M059J (cell line): ENCODE measurements at places on chromosomes 6 and 20. TPM values are rescaled to one million over a fixed set of nuclear protein-coding genes. Genes with fewer than 3 reads are reported as not detected.

- no peak for DNase-seq
Observed at GRCh38 chr6:1197309-1197708, 114.6 kb upstream of the FOXQ1 start.

DNA sequence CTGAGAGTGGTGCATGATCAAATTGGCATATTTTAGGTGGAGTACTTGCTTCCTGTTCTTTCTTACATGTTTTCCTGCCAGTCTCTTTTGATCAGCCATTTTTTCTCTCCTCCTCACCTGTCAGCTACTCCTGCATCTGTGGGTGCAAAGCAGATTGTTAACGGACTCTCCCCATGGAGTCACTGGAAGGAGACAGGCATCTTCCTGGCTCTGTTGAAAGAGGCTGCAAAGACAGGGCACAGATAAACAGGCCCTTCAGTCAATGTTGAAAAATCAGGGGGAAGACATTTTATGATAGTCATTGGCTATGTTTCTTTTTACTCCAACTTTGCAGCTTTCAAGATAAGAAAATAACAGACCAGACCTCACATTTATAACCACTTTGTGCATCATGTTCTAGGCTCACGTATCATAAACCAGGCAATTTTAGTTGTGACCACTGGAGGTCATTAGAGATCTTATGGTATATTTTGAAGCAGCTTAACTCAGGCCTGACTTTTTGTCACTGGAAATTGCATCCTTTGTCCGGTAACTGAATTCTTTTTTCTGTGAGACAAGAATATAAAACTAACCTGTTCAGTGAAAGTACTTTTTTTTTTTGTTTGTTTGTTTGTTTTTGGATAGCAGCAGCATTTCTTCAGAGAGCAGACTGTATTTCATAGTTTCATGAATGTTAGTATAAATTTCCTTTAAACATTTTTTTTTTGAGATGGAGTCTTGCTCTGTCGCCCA, 20.1 kb downstream of the ECT2L start:
- peak; percentile 80 for DNase-seq

GRCh38 chr6:38040254-38040653, 220.7 kb downstream of the ZFAND3 start:
- DNase-seq = no peak

GRCh38 chr20:63686094-63686491, 10.4 kb upstream of the TNFRSF6B start:
- no peak for DNase-seq

GRCh38 chr20:47117773-47118172, 223.1 kb downstream of the EYA2 start:
- peak; percentile 73 for DNase-seq

DNA sequence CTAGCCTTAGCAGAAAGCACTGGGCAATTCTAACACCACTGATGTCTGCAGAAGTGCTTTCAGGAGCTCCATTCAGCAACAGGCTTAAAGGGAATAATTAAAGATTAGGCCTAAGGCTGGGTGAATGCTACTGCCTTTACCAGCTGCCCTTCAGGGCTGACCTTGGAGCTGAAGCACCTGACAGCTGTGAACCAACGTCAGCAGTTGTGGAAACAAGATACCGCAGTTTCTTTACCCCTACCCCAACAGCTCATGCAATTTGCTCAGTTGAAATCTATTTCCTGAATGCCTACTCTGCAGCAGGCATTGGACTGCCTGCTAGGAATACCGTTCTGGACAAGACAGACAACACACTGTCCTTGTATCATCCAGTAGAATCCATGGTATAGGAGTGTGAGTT, 51.5 kb upstream of the ADTRP start:
- no peak for DNase-seq

DNA sequence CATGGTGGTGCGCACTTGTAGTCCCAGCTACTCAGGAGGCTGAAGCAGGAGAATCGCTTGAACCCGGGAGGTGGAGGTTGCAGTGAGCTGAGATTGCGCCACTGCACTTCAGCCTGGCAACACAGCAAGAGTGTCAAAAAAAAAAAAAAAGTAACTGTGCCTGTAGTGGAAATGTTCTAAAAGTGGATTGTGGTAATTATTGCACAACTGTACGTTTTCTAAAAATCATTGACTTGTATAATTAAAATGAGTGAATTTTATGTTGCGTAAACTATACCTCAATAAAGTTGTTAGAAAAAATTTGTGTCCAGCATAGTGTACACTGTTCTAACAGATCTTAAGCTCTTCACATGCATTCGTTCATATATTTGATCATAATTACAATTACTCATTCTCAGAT, 5.5 kb downstream of the SEC23B start:
- DNase-seq = no peak

DNA sequence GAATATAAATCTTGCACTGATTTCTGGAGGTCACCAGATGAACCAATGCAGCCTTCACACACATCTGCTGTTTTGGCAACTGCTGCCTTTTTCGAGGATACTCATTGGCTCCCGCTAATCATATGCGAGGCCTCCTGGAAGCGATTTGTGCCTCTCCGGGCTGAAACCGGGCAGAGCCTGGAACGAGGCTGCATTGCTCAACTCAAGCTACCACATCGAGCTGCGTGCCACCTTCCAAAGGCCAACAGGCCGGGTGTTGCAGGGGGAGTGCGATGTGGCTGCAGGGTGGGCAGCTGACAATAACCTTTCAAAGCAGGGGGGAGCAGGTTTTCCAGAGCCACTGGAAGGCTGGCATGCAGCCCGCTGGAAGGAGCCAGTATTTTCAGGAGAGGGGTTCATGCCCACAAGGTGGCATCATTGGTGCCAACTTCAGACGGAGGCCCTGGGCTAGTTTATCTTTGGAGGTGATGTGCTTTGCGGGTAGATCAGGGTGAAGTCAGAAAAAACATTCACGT, 122.6 kb upstream of the IFNGR1 start:
- DNase-seq = peak; percentile 52

DNA sequence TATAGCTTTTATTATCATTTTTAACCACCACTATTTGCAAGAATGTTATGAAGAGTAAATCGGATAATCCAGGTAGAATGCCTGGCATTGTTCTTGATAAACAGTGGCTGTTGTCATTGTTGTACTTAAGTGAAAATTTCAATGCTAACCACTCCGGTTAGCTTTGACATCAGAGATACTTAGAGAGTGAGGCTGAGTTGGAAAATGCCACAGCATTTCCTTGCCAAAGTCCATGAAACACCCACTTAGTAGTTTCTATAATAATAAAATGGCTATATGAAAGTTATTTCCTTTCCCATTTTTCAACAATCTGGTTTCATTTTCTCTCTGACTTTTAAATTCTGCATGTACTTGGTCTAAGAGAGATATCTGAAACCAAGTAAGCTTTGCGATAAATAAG, 132.0 kb downstream of the CDK19 start:
- no peak for DNase-seq

DNA sequence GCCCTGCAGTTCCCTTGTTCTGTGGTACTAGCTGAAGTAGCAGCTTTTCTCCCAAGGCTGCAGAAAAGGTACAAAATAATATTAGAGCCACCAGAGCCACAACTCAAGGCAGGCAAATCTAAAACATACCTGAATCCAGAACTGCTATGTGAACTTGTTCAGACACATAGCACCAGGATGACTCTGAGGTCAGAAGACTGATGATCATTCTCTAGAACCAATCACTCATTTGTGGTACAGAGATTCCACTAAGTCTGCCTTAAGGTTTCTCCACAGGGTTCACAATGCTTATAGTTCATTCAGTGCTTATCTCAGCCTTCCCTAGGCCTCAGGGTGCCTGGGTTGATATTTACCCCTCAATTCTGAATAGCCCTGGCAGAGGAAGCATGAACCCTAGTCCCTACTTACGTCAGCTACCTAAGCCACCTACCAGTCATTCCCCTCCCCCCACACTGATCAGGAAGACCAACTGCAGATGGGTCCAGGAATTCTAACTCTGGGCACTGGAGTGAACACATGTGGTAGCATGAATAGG, 140.9 kb upstream of the MOCS1 start:
- no peak for DNase-seq

GRCh38 chr6:19535351-19535750, 301.8 kb upstream of the ID4 start:
- no peak for DNase-seq

GRCh38 chr20:9276966-9277468, 208.1 kb downstream of the PLCB4 start:
- no peak for DNase-seq

DNA sequence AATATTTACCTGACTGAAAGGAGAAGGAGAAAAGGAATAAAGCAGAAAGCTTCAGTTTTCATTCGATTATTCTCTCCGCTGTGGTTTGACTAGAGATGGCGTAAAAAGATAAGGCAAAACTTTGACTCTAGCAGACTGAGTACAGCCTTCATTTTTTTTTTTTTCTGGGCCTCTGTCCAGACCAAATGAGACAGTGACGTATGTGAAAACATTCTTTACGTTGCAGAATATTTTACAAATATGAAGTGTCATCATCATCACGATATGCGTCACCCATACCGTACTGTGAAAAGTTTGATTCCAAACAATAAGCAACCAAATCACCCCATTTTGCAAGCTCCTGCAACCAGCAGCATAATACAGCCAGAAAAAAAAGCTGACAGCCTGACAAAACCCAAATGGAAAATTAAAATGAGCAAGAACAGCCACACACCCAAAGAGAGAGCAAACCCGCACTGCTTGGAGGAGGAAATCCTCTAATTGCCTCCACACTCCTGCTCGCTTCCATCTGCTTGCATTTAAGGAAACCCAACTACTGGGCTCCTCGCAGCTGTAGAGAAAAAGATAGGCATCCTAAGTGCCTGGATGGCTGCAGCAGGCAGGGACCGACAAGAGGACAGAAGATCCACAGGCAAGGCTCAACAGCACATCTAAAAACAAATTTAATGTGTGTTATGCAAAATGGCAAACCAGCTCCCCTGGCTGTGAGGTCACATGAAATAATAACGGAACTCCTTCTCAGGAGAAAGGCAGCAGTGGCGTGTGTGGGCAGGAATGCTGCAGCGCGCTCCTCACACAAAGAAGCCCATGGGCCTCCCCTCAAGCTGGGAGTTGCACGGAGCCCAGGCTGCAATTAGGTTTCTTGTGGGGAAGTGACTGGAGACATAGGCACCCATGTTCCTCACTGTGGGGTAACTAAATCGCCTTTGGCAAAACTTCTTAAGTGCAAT, 113.1 kb downstream of the FYN start:
- no peak for DNase-seq

DNA sequence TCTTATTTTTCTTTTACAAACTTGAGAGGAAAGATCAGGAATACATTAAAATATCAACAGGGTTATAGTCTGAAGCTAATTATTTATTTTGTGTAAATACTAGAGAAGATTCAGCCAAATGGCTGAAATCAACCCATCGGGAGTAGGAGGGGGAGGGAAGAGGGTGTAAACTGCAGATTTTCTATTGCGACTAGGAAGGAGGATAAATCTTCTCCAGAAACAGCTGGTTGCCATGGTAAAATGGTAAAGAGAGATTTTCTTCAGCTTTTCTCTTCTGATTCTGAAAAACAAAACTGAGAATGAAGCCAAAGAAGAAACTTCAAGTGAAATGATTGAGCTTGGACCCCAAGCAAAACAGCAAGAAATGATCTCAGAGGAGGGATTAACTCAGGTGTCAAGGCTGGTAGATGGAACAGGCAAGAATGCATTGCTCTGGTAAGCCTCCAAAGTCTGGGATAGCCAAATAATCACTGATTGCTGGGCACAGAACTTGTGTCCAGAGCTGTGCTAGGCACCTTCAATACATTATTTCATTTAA, 193.5 kb upstream of the SPTLC3 start:
- DNase-seq = no peak

- DNase-seq = peak; percentile 41
Observed at GRCh38 chr20:25470045-25470444, 62.6 kb downstream of the GINS1 start.

DNA sequence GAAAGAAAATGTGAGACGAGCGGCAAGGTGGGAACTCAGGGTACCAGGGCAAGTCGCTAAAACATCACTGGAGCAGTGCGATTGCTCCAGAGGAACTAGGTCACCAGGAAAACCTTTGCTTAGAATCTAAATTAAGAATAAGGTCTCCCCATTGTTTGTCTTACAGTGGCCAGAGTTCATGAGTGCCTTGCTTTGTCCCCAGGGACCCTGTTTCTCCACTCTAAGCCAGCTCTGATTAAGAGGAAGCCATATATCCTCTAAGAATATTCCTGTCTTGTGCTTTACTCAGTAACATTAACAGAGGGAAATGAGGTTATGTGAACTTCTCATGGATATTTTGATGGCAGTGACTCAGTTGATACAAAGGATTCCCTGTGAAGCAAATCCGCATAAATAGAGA, 305.8 kb downstream of the CD83 start:
- no peak for DNase-seq

DNA sequence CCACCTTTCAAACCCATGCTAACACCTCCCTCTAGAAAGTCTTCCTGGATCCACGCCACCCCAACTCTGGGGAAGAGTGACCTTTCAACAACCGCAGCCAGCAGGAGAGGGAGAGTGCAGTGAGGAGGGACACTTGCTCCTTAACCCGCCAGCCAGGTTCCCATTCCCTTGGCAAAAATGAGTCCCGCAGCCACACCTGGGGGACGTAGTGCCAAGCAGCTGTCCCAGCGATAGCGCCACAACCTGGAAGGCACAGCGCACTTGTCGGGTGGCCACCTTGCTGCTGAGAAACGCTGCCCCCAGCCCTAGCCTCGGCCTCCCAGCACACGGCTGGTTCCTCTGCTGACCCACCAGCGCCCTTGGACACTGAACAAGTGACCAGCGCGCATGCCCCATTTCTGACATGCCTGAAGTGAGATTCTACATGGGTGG, 119.3 kb downstream of the JPH2 start:
- DNase-seq = no peak

DNA sequence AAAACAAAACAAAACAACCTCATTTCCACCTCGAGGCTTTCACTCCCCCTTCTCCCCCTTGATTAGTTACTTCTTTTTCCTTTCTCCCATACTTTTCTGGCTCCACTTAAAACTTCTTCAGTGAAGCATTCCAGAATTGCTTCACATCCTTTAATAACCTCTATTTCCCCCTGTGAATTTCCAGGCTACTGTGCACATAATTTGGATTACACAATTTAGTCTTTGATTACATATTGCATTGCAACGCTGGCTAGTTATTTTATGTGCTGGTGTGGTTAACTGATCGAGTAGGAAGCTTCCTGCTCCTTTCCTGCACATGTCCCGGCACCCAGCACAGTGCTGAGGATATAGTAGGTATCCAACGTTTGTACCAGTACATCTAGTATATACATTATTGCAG, 28.1 kb upstream of the EEF1E1 start:
- no peak for DNase-seq

GRCh38 chr6:18536591-18537055, 149.5 kb downstream of the RNF144B start:
- DNase-seq = no peak

The REM1 gene
- not detected in 2 replicates for total RNA-seq

The NRSN1 gene
- total RNA-seq = not detected in 2 replicates

The RARS2 gene
- 23.8 and 28.5 TPM in 2 replicates for total RNA-seq

The SLC16A10 gene
- total RNA-seq = 1.7 and 2.1 TPM in 2 replicates

The TNFRSF6B gene
- 1.9 TPM in 1 of 2 replicates, not detected in the other for total RNA-seq

The CPXM1 gene
- 0.15 and 0.42 TPM in 2 replicates for total RNA-seq

The ERVFRD-1 gene
- total RNA-seq = not detected in 2 replicates

The BPIFB1 gene
- total RNA-seq = not detected in 2 replicates

The C20orf204 gene
- 0.02 TPM in 2 replicates for total RNA-seq

The CRISP2 gene
- total RNA-seq = not detected in 2 replicates

The FAXC gene
- 3.5 and 6.9 TPM in 2 replicates for total RNA-seq

The ZFP64 gene
- total RNA-seq = 27.2 and 27.4 TPM in 2 replicates

The ISM1 gene
- total RNA-seq = not detected in 2 replicates
